ENCODE measurements at places on chromosomes 1 and 21. TPM values are rescaled to one million over a fixed set of nuclear protein-coding genes. Genes with fewer than 3 reads are reported as not detected.

DNA sequence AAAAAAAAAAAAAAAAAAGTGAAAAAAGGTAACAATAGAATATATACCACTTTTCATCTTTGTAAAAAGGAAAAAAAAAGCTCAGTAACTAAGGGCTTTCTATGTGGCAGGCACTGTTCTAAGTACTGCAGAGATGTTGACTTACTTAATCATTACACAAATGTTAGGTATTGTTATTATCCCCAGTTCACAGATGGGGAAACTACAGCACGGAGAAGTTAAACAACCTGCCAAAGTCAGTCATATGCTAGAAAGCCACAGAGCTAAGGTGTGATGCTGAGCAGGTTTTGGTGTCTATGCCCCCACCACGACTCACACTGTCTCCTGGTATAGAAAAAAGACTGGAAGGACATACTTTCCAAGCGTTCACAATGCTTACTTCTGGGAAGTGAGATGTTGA lies 6.6 kb upstream of the PNRC2 start:
- no peak for DNase-seq

DNA sequence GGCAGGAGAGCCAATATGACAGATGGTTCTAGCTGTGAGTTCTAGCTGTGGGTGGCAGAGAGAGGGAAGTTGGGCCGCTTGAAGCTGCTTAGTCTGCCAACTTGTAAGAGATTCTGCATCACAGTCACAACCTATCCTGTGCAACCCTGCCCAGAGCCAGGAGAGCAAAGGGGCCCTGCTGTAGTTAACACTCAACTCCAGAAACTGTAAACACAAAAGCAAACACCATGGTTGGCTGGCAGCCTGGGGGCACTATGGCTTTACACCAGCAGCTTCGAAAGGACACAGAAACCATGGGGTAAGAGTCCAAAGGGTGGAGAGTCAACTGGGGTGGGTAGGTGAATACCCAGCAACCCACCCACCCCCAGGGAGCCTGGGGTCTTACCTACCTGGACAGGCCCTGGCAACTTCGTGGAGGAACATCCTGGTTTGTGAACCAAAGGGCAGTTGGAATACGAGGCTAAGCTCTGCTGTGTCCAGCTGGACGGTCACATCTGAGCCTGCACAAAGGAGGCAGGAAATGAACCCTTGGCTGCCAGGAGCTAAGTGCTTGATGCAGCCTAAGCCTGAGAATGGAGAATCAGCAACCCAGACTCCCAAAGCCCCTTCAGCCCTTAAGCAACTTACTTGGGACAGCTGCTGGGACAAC lies 6.4 kb downstream of the INPP5B start:
- no peak for DNase-seq

DNA sequence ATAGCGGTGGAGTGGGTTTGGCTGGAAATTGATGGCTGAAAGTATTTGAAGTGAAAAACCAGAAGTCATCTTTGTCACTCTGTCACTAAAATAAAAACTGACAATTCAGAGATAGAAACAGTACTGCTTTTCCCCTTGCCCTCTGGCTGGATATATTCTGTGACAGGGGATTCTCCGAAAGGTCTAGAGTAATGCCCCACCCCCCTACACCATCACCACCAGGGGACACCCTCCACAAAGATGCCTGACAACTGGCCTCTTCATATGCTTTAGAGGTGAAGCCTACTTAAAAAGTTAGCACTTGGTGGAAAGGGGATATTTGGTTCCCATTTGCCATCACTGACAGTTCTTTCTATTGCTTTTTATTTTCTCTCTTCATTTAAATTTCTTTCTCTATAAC lies 73.5 kb downstream of the SGIP1 start:
- no peak for DNase-seq

DNA sequence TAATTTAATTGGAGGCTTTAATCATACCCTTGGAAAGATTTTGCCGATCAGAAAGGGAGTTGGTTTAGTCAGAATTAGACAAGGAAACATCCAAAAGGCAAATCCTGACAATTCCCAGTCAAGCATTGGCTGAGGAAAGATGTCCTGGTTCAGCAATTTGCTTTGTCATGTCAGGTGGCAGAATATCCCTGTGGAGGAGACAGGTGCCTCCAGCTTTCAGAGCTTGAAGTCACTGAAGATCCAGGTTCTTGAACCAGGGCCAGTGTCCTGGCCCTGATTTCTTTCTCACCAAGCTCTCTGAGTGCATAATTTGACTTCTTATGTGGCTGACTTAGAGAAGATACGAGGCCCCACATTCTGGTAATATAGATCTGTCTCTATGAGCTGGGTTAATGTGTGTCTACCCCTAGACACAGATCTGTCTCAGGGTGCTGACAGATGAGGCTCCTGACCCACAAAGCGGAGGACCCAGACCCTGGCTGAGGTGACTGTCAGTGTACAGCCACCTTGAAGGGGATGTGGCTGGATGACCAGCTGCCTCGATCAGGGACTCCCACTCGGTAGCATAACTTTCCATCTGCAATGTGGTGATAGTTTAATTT lies 118.9 kb downstream of the HHAT start:
- no peak for DNase-seq

GRCh38 chr1:46193285-46193684 lies 4.9 kb downstream of the POMGNT1 start:
- DNase-seq, result no peak

The WNT4 gene
- total RNA-seq, result not detected

GRCh38 chr1:224266105-224266914 lies 63.7 kb downstream of the NVL start:
- DNase-seq, result no peak

The SERPINC1 gene
- not detected for total RNA-seq

DNA sequence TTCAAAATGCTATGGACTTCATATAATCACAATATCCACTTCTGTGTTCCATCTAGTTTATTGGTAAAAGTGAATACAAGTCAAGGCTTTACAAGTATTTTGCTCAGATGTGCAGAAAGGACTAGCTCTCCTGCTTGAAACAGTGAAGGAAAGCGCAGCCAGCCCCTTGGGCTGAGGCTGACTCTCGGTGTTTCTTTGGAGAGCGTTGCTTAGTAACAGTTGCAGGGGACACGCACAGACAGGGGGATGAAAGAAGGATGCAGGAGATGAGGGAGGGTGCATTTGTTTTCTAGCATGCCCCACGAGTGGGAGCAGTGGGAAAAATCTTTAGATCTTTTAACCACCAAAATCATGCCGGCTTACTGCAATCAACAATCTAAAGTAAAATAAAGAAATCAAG lies 9.1 kb downstream of the PYCR2 start:
- DNase-seq, result no peak

DNA sequence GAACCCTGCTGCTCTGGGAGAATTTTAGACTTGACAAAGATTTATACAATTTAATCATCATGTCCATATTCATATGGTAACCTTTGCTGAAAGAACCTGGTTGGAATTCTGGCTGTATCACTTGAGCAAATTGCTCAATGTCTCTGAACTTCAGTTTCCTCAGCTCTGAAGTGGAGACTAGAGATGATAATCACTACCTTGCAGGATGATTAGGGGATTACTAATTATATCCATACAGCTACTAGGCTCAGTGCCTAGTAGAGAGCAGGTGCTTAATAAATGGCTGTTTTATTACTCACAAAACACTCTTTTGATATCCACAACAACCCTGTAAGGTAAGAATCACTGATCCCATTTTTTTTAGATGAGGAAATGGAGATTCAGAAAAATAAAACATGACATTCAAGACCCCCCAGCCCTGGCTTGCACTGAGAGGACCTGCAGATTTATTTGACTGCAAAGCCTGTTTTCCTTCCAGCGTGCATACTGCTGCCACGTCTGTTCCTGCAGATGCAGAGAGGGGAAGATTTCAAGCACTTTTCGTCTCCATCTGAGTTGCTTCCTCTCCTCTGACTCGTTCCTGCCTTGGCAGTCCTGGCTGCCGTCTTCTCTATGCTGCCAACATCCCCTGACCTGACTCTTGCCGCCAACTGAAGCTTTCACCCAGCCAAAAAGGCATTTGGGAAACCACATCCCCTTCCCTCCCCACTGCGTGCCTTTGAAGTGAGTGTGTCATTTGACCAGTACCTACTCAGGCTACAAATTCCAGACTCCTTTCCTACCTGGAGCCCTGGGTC lies 203.0 kb downstream of the PLPP3 start:
- DNase-seq, result peak; percentile 62

GRCh38 chr1:147214325-147214724 lies 10.8 kb downstream of the FMO5 start:
- DNase-seq, result no peak

DNA sequence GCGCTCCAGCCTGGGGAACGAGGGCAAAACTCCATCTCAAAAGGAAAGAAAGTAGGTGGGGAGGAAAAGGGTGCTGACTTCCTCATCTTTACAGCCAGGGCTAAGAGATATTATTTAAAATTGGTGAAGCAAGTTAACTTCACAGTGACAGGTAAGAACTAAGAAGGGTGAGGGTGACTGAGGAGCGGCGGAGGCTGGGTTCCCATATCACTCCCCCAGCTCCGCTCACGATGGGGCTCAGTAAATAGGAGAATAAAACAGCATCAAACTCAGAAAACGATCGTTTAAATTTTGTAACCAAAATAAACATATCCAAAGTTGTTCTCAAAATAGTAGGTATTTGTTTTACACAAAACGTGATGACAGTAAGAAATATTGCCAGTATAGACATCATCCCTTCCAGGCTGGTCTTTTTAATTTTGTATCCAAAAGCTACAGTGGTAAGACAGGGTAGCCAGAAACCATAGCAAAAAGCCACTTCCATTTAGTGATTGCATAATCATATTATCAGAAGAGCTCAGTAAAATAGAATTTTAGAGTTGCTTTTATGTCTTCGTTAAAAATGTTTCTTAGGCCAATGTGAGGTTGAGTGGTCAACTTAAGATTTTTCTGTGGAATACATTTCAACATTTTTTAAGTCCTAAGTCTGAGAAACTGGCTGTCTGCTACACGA lies 26.2 kb upstream of the ADARB1 start:
- no peak for DNase-seq

The RXRG gene
- 2.1 TPM for total RNA-seq

The CATSPERE gene
- total RNA-seq, result 0.63 TPM

DNA sequence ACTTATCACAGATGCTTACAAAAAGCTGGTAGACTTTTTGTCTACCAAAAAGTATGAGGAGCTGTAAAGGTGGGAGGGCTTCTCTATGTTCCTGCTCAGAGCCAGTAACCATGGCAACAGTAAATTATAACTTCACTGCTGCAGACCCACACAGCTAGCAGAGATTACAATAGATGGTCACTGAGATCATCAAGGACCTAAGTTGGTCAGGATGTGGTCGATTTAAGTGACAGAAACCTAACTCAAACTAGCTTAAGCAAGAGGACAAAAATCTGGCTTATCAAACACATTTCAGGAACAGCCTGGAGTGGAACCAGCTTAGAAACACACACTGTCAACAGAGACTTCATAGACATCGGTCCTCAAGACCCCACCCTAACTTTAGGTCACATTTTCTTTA lies 113.4 kb upstream of the ATP1A1 start:
- no peak for DNase-seq

DNA sequence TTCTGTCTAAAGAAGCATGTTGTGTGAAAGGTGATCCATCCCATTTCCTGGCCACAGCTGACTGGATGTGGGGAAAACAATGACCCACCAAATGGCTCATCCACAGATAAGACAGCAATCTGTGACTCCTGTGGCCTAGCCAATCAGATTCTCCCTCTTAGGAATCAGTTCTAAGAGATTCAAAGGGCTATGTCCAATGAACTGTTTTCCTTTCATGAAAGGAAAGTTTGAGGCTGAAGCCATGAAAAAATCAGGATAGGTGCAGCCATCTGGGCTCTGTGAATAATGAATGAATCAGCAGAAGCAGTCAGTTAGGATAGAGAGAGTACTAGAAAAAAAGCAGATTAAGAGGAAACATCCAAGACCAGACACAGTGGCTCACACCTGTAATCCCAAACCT lies 164.7 kb downstream of the NRIP1 start:
- no peak for DNase-seq

DNA sequence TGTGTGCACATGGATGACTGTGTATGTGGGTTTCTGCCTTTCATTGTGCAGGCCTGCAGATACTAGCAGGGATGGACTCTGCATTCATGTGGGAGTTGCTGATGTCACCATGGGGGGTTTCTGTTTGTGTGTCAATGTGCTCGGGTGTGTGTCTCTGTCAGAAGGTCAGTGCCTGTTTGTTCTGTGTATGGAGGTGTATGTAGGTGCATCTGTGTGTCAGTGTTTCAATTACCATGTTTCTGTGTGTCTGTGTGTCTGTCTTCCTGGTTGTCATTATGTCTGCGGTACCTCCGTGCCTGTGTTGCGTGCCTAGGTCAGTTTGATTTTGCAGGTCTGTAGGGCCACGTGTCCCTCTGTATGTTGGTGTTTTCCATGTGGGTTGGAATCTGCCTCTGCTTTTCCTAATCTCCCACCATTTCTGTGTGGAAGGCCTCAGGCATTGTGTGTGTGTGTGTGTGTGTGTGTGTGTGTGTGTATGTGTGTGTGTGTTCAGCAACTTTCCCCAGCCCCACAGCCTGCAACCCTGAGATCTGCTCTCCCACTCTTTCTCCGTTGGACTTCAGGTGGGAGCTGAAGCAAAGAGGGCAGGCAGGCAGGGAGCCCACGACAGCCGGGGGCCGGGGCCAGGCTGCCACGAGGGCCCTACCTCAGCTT lies 36.7 kb upstream of the WASF2 start:
- peak; percentile 7 for DNase-seq

GRCh38 chr21:33433425-33434114 lies 30.4 kb downstream of the IFNGR2 start:
- no peak for DNase-seq

GRCh38 chr21:33015096-33015495 lies 10.6 kb upstream of the OLIG2 start:
- no peak for DNase-seq

DNA sequence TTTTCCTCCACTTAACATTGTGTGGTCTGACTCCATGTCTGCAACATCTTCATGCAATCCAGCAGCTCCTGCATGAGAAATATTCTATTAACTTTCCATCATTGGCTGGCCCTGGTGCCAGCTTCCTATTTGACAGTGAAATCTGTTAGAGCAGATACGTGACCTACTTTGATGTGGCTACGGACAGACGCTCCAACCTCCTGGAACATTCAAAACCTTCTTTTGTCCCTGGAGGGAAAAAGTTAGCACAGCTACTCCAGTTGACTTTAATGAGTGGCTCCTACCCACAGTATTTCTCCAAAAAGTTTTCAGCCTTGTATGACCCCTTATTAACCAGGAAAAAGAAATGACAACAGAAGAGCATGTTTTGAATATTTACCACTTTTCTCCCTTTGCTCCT lies 22.0 kb downstream of the PRAMEF20 start:
- no peak for DNase-seq
